ENCODE measurements at places on chromosomes 6 and 20. TPM values are rescaled to one million over a fixed set of nuclear protein-coding genes. Genes with fewer than 3 reads are reported as not detected.

- no peak for DNase-seq
Observed at GRCh38 chr6:70445001-70445400, 31.7 kb downstream of the FAM135A start.

- no peak for DNase-seq
Observed at GRCh38 chr6:113010196-113010989, 663.3 kb downstream of the RFPL4B start.

DNA sequence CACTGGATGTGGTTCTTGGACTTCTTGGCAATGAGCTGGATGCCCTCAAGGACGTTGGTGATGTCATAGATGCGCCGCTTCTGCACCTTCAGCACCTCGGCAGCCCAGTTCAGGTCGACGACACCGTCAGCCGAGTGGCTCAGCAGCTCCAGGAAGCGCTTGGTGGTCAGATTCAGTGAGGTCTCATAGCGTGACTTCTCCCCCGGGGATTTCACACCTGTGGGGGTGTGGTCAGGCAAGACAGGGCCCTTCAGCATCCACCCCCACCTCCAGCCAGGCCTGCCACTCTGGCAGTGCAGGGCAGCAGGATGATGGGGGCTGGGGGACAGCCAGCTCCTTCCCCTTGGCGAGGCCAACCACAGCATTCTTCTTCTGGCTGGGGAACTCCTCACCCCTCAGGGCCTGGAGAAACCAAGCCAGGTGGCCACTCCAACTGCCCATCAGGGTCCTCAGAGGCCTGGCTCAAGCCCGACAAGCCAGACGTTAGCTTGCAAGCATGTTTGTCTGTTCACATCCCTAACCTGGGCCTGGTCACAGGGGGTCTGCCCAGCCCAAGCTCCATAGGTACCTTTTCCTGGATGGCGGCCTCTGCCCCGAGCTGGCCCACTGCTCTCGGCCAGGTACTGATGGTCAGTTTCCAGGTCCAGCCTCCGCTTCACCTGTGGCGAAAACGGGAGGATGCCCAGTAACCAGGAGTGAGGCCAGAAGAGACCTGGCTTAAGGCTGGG lies 5.7 kb upstream of the NECAB3 start:
- peak; percentile 65 for DNase-seq

GRCh38 chr6:169171951-169172350 lies 81.7 kb downstream of the THBS2 start:
- no peak for DNase-seq

DNA sequence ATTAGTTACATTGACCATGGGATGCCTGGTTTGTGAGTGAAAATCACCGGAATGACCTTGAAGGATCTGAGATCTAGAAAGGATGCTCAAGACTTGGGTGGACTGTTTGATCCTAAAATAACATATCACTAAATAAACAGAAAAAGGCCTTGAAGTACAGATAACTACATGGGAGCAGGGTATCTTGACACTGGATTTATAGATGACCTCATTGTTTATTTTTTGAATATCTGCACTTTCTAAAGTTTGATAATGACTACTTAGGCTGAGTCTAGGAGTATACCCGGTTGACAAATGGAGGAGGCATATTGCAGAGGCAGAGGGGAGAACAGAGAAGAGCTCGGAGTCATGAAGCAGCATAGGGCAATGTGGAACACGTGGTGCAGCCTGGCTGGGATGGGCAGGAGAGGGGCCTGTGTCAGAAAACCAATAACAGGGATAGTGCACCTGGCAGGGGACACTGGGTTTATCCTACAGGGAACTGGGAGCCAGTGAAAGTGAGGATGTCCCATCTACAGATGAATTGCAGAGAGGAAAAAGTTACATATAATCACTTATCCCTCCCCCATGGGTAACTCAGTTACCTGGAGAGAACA lies 50.3 kb downstream of the PLAGL1 start:
- no peak for DNase-seq

DNA sequence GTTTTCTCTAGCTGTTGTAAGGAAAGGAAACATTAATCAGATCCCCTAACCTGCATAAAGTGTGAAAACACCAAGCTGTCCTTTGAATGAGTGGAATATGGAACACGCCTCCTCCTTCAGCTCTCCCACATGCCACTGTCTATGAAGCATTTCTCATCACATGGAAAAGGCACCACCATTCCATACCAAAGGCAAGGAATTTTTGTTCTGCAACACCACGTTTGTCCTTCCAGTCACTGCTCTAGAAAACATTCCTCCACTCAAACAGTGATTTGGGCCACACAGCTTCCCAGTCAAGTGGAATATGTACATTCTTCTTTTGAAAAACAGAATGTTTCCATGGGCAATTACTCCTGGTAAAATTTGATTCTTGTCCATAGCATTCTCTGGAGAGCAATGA lies 120.1 kb downstream of the OPRM1 start:
- DNase-seq = no peak

- no peak for DNase-seq
Observed at GRCh38 chr6:153167061-153167891, 36.2 kb upstream of the RGS17 start.

GRCh38 chr6:123896869-123897268 lies 93.2 kb downstream of the NKAIN2 start:
- no peak for DNase-seq

- DNase-seq = peak; percentile 65
Observed at GRCh38 chr6:33958526-33959328, 154.9 kb upstream of the MLN start.

DNA sequence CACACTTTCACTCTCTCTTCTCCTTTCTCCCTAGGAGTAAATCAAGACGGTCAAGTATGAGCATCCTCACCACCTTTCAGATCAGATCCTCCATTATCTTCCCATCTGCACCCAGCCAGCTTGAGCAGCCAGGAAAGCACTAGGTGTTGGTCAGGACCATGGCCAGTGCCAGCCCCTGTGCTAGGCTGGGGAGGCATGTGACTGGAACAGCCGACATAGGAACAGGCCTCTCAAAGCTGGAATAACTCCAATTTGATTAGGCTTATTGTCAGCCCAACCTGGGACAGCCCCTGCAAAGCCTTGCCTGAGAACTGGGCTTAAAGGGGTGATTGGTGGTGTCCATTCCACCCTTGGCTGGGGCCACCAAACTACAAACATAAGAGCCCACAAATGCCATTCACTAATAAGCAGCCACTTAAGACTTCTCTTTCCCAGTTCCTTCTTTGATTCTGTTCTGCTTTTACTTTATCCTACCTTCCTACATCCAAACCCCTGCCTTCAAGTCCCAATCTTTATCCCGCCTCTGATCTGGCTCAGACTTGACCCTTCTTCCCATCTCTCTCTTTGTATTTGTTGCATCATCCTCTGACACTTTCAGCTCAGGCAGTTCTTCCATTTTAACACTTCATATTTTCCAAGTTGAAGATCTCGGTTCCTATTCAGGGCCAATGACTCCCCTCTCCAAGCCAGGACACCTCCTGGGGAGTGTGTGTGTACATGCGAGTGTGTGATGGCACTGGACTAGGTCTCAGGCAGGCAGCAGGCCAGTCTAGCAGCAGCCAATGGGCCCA lies 4.5 kb upstream of the TREM2 start:
- no peak for DNase-seq

DNA sequence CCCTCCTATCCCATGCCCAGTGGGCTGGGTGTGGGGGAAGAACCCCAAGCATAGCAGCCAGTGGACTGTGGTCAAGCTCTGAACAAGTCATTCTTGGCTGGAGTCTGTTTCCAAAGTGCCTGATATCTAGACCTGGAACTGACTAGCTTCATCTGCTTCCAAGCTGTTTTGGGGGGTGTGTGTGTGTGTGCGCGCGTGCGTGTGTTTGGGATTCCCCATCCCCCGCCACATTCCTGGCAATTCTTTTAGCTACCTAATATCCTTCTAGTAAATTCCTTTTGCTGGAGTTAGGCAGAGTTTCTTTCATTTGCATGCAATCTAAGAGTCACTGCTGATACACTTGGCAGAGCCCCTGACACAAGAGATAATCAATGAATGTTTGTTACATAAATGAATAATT lies 7.8 kb downstream of the PAK5 start:
- DNase-seq = no peak

DNA sequence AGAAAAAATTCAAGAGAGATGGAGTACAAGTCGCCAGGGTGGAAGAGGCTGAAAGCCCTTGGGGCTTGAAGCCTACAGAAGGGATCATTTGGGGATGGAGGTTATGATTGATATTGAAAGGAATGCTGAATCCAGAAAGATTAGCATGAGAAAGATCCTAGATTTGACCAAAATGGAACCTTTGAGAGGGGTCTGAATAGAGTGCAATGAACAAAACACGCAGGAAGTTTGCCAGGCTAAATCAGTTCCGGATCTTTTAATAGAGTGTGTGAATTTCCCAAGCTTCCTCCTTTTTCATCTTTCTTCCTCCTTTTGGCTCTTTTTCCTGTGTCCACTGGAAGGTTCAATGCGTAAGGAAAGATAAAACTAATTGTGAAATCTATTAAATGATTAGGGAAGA lies 15.3 kb downstream of the IPCEF1 start:
- DNase-seq = no peak

GRCh38 chr6:15508441-15508871 lies 154.4 kb downstream of the DTNBP1 start:
- no peak for DNase-seq

- DNase-seq = no peak
Observed at GRCh38 chr6:3405679-3406078, 51.2 kb downstream of the SLC22A23 start.

- no peak for DNase-seq
Observed at GRCh38 chr6:33407132-33407718, 3.6 kb upstream of the PHF1 start.

DNA sequence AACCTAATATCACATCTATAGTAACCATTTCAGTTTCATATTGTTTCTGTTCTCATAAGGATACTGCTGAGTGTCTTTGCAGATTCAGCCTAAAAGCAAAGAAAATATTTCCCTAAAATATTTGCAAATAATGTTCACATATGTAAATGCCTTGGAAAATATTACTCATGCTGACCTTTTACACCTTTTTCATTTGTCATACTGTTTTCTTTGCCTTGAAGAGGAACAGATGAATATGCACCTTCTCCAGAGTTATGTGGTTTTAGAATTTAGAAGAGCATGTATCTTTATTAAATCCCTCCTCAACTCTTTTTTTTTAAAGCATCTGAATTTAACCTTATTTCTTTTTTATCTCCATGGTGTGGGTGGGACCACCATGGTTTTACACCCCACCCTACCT lies 32.5 kb downstream of the NDUFAF5 start:
- DNase-seq = no peak

- no peak for DNase-seq
Observed at GRCh38 chr6:63353286-63353630, 33.5 kb upstream of the LGSN start.

DNA sequence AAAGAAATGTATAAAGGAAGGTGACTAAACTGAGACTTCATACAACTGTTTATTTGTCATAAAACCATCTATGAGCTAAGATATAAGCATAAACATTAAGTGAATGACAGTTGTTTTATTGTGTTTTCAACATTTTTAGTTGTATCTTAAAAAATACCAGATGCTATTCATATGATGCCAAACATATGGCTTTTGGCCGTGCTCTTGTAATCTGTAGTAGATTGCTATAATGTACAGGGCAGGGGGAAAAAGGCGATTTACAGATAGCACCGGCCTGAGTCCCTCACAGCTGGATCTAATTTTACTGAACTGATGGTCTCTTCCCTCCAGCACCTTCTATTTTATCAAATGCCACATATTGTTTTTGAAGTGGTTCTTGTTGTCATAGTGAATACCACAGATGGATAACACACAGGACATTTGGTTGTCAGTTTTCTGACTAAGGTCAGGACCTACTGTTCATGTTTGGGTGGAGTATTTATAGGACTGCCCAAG lies 48.2 kb downstream of the CENPW start:
- no peak for DNase-seq

- DNase-seq = peak; percentile 34
Observed at GRCh38 chr20:63891061-63892002, 3.6 kb upstream of the DNAJC5 start.

GRCh38 chr20:17448071-17448470 lies 83.1 kb downstream of the BFSP1 start:
- DNase-seq = no peak

GRCh38 chr6:43924222-43924702 lies 154.3 kb downstream of the VEGFA start:
- no peak for DNase-seq

GRCh38 chr6:154768280-154768679 lies 35.1 kb downstream of the SCAF8 start:
- DNase-seq = no peak

DNA sequence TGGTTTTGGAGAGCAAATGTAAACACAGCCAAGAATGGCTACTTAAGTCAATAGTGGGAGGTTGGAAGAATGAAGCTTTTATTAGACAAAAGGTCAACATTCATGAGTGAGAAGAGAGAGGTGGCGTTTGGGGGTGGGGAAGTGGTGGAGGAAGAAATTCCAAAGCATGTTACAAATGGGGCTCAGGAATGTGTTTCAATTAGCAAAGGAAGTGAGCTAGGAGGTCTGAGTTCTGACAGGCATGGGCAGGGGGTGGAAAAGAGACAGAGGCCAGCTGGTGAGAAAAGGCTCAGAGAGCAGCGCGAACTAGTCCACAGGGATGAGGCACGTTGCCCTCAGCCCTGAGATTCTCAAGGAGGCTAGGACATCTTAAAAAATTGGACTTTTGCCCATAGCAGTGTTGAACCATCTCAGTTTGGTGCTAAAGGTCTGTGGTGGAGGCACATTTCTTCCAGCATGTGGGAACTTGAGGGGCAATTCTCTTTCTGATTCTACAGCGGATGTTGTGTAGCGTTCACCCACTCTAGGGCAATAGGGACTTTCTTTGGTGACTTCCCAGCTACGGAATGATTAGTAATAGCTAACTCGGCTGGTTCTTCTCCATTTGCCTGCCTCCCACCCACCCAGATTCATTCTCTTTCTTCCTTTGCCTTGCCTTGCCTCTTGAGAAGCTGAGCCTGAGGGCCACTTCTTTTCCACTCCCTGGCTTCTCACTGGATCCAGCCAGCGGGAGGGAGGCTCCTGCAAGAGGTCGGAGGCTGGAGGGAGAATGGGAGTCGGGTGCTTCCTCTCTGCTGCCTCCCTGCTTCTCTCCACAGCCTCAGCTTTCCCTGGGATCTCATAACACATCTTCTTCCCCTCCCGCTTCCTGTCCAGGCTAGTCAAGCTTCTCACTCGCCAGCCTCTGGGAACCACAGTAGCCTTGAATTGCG lies 45.1 kb upstream of the NEDD9 start:
- DNase-seq = no peak

GRCh38 chr20:58760856-58761255 lies 68.3 kb downstream of the NPEPL1 start:
- DNase-seq = no peak

DNA sequence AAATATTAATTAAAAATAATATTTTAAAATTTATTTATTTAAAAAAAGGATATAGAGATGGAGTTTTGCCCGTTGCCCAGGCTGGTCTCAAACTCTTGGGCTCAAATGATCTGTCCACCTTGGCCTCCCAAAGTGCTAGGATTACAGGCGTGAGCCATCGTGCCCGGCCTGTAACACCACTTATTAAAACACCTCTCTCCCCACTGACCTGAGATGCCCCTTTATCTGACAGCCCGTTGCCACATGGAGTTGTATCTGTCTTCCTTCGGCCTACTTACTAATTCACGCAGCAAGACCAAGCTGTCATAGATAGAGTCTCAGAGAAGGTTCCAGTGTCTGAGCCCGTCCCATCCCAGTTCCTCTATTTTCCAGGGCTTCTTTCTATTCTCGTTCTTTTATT lies 30.7 kb downstream of the KIF25 start:
- no peak for DNase-seq

Gene PDYN
- total RNA-seq = not detected

Gene MDFI
- total RNA-seq = 1.3 TPM

Gene SERAC1
- 5.5 TPM for total RNA-seq

Gene SLC35B2
- total RNA-seq = 21.3 TPM

Gene ARG1
- total RNA-seq = 0.35 TPM

Gene CLVS2
- not detected for total RNA-seq
